ENCODE measurements at places on chromosomes 2 and 18.

DNA sequence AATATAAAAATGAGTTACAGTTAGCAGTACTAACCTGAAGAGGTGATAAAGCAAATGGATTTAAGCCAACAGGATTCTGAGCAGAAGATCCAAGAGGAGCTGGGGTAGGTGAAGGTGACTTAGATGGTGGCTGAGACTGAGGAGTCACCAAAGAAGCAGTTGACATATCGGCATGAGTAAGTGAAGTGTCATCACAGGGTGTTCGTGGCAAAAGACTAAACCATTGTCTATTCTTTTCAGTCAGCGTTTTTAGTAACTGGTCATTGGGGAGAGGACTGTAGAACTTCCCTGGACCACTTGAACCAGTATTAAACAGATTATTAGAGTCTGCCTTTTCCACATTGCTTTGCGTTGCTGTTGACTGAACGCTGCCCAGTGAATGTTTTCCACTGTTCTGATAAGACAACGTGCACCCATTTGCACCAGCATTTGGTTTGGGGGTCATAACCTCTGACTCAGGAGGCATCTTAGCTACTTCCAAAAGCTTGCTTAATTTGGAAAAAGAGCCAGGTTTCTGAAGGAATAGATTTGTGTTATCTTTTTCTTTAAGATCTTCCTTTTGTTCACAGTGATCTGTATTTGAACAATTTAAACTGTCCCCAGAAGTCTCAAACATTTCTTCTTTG, 63.3 kb upstream of the WDSUB1 start:
- DNase-seq = no peak

GRCh38 chr2:128408349-128409305, 90.0 kb upstream of the HS6ST1 start:
- DNase-seq = no peak

- DNase-seq = no peak
Observed at GRCh38 chr2:234320066-234320465, 176.8 kb downstream of the ARL4C start.

DNA sequence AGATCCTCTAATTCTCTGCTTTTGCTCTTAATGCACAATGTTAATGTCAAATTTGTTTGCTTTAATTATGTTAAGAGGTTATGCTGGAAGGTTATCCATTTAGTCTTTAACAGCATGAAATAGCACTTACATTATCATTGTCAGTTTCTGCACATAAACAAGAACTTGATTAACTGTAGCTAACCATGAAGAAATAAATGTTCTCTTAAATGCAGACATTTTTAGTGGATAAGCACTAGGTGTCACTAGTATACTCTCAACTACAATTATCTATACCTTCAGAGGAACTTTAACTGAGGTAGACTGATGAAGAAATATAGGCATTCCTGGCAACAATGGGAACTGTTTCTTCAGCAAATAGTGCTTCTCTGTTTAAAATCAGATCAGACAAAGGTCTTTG, 178.8 kb upstream of the CHST9 start:
- DNase-seq = no peak

DNA sequence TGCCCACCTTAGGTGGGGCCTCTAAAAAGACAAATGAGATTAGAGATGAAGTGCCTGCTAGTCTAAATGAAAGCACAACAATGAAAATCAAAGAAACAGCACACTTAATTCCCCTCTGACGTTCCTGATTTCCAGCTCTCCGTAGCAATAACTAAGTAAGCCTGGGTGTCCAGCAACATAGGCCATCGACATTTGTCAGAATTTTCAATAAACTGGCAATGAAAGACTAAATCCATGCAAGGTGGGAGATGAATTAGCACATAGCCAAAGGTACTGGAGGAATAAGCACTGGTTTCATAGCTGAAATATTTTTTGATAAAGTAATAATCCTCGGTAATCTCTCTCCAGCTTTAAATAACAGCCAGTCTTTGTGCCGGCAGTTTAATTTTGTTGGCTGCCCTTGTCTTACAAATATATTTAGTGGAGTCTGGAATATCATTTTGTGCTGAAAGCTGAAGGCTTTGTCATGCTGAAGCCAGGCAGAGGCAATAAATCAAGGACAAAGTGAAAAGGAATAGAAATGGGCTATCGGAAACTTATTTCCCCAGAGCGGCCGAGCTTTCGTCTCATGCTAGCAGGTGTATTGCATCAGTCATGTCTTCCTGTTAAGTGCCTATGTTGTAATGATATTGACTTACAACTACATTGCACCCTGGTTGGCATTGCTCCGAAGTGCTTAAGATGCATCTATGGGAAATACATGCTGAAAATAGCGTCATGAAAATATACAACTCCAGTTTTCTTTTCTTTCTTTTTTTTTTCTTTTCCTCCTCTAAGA, 790.1 kb downstream of the CNTNAP5 start:
- DNase-seq = no peak

GRCh38 chr18:73842795-73843394, 304.7 kb downstream of the FBXO15 start:
- DNase-seq = peak; percentile 3

DNA sequence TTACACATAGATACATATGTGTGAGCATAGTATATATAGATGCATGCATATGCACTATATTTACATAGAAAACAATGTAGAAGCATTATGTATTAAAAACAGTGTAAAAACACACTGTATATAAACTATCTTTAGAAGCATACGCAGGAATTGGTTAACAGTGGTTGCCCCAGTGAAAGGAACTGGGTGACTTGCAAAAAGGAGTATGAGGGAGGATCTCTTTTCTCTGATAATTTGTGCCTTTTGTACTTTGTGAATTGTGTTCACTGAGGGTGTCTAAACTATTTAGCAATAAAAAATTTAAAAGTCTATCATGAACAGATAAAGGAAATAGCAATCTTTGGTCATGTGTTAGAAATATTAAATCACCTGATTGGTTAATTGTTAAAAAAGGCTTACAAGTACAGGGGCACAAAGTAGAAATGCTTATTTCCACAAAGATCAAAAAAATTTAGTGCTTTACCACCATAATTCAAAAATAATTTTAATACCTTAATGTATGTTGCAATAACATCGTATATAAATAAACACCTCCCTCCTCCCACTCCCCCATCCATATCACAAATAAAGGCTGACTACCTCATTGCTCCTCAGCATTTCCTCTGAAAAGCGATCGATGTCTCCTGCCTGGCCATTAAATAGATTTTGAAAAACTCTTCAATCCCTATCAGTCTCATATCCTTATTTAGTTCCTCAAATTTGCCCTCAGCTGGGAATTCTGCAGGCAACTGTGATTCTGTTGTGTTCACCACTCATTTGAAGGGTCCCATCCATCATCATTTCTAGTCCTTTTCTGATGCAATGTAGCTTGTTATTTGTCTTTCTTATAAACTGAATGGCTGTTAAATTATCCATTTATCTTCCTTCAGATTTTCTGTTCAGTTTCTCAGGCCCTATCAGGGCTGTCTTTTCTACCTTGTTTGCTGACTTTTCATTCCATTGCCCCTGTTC, 257.3 kb downstream of the AGPS start:
- no peak for DNase-seq

DNA sequence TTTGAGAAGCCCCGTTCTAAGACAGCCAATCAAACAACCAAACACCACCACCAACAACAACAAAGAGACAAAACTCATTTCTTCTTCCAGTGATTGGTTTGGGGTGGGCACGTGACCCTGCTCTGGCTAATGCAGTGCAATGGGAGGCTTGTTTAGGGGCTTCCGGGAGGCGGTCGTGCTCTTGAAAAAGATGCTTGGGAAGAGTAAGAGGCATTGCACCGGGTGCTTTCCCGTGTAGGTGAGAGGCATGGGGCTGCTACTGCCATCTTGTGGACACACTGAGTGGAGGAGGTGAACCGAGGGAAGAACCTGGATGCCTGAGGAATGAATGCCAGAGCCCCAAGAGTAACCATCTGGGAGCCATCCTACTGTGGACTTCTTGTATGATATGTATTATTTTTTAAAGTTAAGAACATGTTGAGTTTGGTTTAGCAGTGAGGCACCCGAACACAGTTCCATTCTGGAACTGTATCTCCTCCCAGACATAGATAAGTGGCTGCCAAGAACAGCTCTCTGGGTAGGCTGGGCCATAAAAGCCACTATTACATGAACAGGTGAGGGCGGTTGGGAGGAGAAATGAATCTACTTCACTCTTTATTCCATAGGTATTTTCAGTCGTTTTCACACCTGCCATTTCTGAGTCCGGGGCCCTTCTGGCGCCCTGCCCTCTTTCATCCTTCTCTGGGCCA, 19.1 kb upstream of the ARHGAP25 start:
- no peak for DNase-seq

GRCh38 chr2:209445485-209445884, 21.6 kb downstream of the MAP2 start:
- no peak for DNase-seq

DNA sequence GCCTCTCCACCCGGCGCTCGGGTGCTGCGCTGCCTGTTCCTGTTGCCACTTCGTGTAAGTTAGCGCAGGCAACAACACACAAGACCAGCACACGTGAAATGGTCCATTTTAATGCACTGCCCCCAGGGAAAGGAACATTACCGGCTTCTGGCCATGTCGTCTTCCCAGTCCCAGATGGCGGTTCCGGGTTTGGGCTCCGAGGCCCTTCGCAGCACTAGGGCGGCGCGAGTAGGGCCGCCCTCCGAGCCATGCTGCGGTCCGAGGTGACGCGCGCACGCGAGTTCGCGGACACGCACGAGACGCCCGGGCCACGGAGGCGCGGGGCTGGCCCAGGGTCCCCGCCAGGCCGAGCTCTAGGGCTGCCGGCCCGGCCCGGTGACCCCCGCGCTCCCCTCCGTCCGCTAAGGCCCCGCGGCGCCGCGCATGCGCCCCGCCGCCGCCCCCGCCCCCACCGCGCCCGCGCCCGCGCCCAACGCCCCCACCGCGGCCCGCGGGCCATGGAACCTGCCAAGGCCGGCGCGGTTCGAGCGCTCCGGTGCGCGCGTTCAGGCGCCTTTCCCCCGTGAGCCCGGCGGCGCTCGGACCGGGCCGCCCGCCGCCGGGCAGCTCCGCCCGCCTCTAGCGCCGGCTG, 367 bp upstream of the ZNF236 start:
- DNase-seq = peak; percentile 47

- no peak for DNase-seq
Observed at GRCh38 chr2:1824202-1824905, 80.0 kb upstream of the PXDN start.

GRCh38 chr2:96872591-96873349, 2.9 kb upstream of the SEMA4C start:
- no peak for DNase-seq

DNA sequence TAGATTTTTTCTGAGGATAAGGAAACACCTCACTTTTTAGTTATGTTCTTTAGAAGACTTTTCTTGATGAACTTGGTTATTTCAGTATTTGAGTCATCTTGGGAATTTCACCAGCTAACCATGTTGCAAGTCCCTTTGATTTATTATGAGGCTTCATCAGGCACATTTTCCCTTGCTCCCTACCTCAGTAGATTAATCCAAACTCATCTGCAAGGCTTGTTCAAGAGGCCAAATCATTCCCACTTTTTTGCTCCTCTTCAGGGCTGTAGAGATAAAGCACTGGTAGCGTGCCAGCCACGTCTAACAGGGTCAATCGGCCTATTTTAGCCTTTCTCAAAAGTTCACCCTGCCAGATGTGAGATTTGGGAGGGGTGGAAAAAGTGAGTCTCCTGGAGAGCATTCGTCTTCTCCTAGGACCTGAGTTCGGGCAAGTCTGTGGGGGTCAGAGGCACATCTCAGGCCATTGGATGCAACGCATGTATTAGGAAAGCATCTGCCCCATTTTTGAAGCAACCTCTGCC, 120.3 kb downstream of the RDH14 start:
- no peak for DNase-seq

DNA sequence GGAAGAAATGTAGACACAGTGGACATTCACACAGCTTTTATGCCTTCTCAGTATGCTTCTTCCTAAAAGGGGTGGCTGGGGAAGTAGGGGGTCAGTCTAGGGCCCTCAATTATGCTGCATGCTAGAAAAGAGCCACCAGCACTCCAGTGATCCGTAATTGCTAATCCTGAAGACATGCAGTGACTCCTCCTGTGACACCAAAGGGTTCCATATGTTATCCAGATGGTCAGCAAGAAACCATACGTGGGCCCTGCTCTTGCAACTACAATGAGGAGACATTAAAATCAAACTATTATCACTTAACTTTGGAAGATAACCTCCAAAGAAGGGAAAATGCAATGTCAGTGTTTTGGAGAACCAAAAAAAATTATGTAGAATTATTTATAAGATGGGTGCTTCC, 143.4 kb upstream of the LYPD1 start:
- no peak for DNase-seq

DNA sequence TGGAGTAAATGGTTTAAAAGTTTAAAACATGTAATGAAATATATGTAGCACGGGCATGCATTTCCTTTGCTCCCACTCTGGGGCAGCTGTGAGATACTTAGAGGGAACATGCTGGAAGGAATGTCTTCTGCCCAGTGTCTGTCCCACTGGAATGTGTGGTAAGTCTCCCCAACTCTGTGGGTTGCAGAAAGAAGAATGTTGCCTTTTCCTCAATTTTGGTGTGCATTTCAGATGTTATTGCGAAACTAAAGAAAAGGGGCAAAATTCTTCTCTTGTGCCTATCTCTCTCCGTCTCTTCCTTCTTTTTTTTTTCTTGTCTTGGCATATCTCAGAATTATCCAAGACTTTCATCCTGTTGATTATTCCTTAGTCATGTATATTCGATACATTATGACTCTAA, 201.1 kb downstream of the SH3RF3 start:
- no peak for DNase-seq
